ENCODE measurements at places on chromosomes 11 and 22.

GRCh38 chr11:39668640-39669039 is 1790.8 kb downstream of the LRRC4C start:
- DNase-seq = no peak

DNA sequence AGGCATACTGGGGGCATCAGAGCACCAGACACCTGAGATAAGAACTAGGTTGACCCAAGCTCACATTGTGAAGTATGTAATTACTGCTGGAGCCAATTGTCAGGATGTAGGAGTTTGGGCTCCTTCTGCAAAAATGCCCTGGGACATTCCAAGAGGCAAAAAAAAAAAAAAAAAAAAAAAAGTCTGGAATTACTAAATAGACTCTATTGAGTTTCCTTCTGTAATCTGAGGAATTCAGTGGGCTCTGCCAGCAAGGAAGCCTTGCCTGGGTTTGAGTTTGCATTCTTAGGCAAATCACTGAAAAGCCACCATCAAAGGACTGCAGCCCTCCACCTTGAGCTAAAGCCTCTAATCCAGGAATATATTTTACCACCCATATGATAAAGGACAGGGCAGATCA is 8.0 kb upstream of the CAVIN3 start:
- DNase-seq = no peak

GRCh38 chr11:124791626-124792341 is 8.4 kb downstream of the MSANTD2 start:
- DNase-seq = no peak

DNA sequence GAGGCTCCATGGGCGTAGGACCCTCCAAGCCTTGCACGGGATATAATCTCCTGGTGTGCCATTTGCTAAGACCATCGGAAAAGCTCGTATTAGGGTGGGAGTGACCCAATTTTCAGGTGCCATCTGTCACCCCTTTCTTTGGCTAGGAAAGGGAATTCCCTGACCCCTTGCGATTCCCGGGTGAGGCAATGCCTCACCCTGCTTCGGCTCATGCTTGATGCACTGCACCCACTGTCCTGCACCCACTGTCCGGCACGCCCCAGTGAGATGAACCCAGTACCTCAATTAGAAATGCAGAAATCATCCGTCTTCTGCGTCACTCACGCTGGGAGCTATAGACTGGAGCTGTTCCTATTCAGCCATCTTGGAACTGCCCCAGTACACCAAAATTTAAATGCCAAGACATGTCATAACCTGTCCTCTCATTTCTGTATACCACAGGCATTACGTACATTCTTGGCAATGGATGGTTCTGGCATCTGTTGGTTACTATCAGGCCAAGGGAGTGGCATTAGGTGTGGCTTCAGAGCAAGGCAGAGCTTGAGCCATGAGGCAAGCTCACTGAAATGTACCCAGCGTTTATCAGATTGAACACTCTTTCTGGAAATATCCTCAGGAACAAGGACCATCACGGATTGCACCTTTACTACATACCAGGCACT is 95.4 kb upstream of the GALNT18 start:
- DNase-seq = no peak

DNA sequence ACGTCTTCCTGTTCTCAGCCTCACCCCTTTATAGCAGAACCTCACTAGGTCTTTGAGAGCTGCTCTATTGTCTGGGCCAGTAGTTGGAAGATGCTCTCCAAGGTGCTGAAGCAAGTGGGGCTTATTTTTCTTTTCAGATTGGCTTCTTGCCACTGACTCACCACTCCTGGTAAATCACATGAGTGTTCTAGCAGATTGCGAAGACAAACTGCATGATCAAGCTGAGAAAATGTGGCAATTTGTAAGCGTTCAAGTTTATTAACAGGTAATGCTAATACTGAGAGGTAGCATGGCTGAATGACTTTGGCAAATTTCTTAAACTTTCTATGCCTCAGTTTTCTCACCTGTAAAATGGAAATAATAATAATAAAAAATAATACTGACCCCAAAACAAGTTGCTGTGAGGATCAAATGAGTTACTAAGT is 59.2 kb downstream of the CACNG2 start:
- DNase-seq = no peak

DNA sequence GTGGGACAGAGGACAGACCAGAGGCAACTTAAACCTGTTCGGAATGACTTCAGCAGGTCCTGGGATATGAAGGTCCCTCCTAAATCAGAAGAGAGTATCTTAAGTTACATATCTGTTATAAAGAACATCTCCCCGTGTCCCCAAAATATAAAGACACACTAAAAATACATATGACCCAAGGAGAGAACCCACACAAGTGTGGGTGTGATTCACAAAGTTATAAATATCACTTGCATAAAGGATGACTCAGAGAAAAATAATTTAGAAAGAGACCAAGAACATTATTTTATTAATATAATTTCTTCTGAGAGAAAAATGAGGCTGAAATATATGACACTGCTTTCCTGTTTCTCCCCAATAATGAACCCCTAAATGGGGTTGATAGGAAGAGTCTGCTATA is 14.2 kb downstream of the OR5B21 start:
- DNase-seq = no peak

- no peak for DNase-seq
These were observed 66.4 kb downstream of the GAB2 start for GRCh38 chr11:78351193-78351592.

DNA sequence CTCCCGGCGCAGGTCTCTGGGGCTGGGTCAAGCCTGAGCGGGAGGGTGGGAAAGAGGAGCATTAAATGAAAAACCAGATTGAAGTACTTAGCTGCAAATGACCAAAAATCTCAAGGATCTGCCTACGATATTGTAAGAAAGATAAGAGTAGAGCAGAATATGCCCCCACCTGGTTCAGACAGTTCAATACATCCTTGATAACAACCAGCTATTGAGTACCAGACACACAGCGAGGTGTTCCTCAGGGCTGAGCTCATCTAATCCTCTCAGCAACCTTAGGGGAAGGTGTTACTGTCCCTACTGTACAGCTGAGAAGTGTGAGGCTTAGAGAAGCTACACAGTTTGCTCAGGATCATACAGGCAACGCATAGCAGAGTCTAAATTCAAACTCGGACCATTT is 27.4 kb upstream of the HMGXB4 start:
- DNase-seq = no peak

- DNase-seq = no peak
These were observed 29.9 kb downstream of the KCNQ1OT1 start for GRCh38 chr11:2669634-2670469.

DNA sequence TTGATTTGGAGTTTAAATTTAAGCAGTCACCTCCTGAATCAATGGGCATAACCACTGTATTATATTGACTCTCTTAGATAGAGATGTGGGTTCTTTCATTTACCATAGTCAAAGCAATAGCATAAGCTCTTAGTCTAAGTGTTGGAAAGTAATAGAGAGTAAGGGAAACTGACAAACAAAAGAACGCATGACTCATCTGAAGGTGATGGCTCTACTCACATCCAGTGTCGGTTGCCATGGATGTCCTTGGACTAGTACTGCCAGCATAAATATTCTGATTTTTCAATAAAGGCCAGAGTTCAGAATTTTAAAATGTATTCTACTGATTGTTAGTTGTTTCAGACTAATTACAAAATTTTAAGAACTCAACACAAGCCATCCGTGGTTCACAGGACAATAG is 444.9 kb upstream of the DDI1 start:
- no peak for DNase-seq

- DNase-seq = no peak
These were observed 530.6 kb downstream of the MN1 start for GRCh38 chr22:27270818-27271510.

DNA sequence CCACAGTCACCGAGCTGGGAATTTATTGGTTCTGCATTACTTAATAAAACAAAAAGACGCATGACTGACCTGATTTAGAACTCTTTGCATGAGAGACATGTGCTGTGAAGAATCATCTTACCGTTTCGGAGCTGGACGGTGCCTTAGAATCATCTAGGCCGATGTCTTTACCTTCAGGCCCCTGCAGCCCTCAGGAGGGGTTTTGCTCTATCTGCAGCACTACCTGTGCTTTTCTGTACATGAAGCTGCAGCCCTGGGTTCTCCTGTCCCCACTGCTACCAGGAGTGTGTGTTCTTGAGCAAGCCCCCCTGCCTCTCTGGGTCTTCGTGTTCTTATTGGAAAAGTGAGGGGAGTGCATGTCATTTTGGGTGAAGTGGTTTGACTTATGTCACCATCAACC is 94.0 kb upstream of the OR4B1 start:
- DNase-seq = no peak

DNA sequence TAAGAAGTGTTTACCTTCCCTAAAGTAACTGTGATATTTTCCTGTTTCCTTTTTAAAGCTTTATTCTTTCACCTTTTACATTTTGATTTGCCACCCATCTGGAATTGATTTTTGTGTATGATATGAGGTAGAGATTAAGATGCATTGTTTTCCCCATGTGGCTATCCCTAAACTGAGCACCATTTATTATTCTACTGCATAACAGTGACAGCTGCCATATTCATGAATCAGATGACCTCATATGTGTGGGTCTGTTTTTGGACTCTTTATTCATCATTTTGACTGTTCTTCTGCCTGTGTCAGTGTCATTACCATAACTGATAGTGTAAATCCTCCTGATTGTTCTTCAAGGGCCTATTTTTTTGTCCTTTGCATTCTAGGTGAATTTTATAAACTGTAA is 50.8 kb downstream of the HIPK3 start:
- no peak for DNase-seq

GRCh38 chr11:104049116-104049515 is 12.7 kb downstream of the DDI1 start:
- no peak for DNase-seq

DNA sequence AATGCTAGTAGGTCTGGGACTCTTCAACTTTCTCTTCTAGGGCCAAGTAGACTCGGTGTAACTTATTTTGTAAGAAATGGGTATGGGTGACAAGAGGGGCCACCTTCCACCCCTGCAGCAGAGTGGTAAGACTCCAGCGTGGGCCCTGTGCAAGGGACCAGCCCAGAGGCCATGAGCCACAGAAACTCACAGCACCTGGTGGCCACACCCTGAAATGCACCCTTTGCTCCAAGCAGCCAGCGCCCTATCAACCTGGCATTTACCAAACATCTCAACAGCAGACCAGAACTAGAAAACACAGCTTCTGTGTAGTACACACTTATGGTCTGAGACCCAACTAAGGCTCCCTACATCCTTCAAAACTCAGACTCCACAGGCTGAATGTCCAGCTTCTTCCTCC is 5.7 kb downstream of the CDCA5 start:
- DNase-seq = peak; percentile 58

GRCh38 chr22:43481568-43482317 is 69.9 kb downstream of the MPPED1 start:
- DNase-seq = no peak

- no peak for DNase-seq
These were observed 21.2 kb downstream of the PACSIN2 start for GRCh38 chr22:42993651-42994275.

GRCh38 chr22:31603574-31603973 is 58.4 kb downstream of the PISD start:
- DNase-seq = no peak

DNA sequence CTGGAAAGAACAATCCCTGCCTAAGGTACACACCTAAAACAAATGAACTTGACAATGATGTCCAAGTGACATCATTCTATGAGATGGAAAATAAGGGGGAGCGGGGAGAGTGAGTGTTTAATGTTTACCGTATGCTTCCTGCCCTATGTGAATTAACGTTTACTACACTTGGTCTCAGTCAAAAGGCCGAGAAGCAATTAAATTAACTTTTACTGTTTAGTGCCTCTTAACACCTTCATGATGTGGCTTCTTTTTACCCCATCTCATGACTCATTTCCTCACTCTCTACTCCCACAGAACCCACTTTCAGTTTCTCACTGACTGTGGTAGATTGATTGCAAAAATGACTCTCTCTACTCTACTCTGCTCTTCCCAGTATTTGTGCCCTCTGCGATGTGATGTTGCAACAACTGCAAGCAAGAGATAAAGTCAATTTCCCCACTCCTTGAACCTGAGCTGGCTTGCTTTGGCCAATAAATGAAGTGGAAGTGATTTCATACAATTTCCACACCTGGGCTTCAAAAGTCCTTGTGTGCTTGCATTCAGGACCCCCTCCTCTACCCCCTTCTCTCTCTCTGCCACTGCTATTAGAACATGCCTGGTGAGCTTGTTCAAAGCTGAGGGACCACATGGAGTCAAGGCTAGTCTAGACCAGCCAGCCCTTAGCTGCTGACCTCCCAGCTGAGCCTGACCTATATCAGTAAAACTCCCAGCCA is 11.6 kb upstream of the ALKBH3 start:
- no peak for DNase-seq

GRCh38 chr11:29713831-29714320 is 303.0 kb downstream of the KCNA4 start:
- DNase-seq = no peak

GRCh38 chr22:37176464-37177061 is 11.5 kb downstream of the C1QTNF6 start:
- no peak for DNase-seq

GRCh38 chr11:95337972-95338429 is 107.0 kb upstream of the SESN3 start:
- no peak for DNase-seq

DNA sequence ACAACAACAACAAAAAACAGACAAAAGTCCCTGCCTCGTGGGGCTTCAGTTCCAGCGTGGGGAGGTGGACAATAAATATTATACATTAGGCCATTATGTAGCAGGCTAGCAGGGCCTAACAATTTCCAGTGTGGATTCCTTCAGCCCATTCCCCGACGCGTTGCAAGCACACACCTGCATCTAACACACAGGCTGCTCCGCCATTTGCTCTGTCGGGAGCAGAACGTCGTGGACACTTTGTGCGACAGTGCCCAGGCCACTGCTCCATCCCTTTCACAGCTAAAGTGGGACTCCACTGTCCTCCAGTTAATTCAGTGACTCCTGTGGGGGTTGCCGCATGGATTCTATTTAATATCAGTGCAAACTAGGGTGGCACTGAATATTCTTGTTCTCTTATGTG is 10.9 kb upstream of the FGF3 start:
- no peak for DNase-seq

GRCh38 chr22:46103664-46104063 is 46.7 kb upstream of the PPARA start:
- no peak for DNase-seq

DNA sequence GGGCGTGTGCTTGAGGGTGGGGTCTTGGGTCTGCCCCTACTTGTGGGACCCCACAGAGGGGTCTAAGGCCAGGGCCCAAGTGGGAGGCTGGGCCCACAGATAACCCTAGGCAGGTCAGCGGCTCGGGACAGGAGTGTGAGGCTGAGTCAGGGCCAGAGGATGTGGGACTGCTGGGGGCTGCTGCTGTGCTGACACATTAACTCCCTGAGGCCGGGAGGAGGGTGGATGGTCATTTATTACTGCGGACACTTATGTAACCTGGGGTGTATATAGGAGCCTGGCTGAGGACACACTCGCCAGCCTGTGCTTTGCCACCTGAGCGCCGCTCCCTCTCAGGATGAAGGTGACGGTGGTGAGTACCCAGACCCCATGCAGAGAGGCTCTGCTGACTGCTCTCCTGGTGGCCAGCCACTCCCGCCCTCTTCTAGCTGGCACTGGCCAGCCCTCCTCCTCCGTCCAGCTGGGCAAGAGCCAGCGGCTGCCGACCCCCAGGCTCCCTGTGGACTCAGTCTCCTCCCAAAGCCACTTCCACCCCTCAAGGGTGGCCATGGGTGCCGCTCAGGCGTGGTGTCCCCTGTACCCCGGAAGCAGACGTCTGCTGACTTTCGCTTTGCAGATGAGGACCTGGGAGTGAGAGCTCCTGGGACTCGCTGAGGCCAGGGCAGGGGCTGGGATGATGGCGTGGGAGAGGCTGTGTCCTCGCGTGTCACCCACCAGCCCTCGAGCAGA is at the start of gene MIOX:
Gene MIOX, plus strand, starts transcription at position 299 of the 729 bp plus-strand sequence. Its CDS starts 39 bp downstream, at position 338.
- DNase-seq = no peak
